ENCODE measurements at places on chromosomes 12 and 14. TPM values are rescaled to one million over a fixed set of nuclear protein-coding genes. Genes with fewer than 3 reads are reported as not detected.
A peak's percentile ranks its signal among the peaks of the same experiment; 100 is the strongest.

- peaks cover 15% of the 10 kb centered on the region for H3K27me3 ChIP-seq
- no peak overlapping the region for H3K4me3 ChIP-seq
- H3K4me1 ChIP-seq = no peaks in the 10 kb centered on the region
Measured at GRCh38 chr12:52247622-52248540, 14.8 kb downstream of the KRT7 start.

GRCh38 chr12:48890657-48891418, 25.2 kb upstream of the RND1 start:
- peaks cover 6% of the 10 kb centered on the region for H3K4me1 ChIP-seq
- peak; percentile 84 for DNase-seq
- no peak overlapping the region for H3K4me3 ChIP-seq
- H3K27me3 ChIP-seq = peaks cover 7% of the 10 kb centered on the region
- H3K27ac ChIP-seq = no peak overlapping the region

- no peak overlapping the region for H3K4me3 ChIP-seq
- DNase-seq = no peak
- H3K36me3 ChIP-seq = no peaks in the 10 kb centered on the region
- H3K27ac ChIP-seq = no peak overlapping the region
- peaks cover 8% of the 10 kb centered on the region for H3K27me3 ChIP-seq
- H3K4me1 ChIP-seq = no peaks in the 10 kb centered on the region
Measured at GRCh38 chr14:94486883-94487282, 10.9 kb upstream of the SERPINA9 start.

- DNase-seq = no peak
- no peak overlapping the region for H3K4me3 ChIP-seq
- H3K4me1 ChIP-seq = no peaks in the 10 kb centered on the region
- H3K27me3 ChIP-seq = no peaks in the 10 kb centered on the region
Measured at GRCh38 chr12:91417650-91418049, 235.0 kb upstream of the DCN start.

DNA sequence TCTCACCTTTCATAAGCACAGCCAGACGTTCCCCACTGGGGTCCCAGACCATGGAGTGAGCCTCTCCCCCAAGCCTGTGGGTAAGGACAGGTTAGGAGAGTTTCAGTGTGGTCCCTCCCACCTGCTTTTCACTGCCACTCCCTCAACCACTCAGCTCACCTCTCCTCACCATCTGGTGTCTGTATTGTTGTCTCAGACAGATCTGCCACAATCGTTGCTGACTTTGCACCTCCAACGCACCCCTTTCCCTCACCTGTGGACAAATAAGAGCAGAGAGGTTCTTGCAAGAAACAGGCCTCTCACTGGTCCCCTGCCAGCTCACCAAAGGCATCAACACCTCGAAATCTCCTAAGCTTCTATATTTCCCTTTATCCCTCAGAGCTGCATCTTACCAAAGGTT, 8.8 kb downstream of the MYG1 start:
- peaks cover 56% of the 10 kb centered on the region for H3K36me3 ChIP-seq
- peaks cover 14% of the 10 kb centered on the region for H3K4me1 ChIP-seq
- no peak overlapping the region for H3K4me3 ChIP-seq

DNA sequence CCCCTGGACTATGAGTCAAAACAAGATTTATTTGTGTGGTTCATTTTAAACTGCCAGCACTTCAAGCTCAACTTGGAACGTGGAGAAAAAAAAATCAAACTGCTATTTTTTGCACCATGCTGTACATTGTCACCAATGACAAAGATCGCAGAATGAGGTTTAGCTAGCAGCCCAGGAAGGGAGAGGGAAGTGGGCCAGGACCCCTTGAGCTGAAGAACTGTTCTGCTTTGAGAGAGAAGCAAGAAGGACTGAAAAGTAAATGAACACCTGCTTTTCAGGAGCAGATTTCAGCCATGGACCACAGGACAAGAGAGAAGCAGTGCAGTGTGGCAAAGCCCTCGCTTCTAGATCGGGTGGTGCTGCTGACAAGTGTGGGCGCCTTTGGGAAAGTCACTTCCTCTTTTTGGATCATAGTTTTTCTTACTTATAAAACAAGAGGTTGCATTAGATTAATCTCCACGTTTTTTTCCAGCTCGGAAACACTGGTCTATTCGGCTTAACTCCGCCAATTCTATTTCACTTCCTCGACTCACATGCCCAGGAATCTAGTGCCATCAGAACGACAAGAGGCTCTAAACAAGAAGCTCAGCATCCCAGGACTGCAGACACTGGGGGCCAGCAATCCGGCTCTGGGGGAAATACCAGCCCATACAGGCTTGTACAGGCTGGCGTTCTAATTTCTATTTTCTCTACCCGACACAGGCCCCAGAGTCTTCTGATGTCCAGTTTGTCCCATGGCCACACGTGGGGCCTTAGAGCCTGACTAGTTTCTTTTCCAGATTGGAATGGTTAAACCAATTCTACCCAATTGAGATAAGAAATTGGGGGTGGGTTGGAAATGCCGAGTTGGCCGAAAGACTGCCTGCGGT, 129.9 kb downstream of the CRACR2A start:
- DNase-seq = no peak
- no peak overlapping the region for H3K27ac ChIP-seq
- H3K36me3 ChIP-seq = peaks cover 9% of the 10 kb centered on the region

- peaks cover 18% of the 10 kb centered on the region for H3K4me1 ChIP-seq
- no peaks in the 10 kb centered on the region for H3K27me3 ChIP-seq
- H3K36me3 ChIP-seq = no peaks in the 10 kb centered on the region
- H3K4me3 ChIP-seq = no peak overlapping the region
- DNase-seq = no peak
Measured at GRCh38 chr12:49874142-49874897, 29.4 kb downstream of the FAIM2 start.

DNA sequence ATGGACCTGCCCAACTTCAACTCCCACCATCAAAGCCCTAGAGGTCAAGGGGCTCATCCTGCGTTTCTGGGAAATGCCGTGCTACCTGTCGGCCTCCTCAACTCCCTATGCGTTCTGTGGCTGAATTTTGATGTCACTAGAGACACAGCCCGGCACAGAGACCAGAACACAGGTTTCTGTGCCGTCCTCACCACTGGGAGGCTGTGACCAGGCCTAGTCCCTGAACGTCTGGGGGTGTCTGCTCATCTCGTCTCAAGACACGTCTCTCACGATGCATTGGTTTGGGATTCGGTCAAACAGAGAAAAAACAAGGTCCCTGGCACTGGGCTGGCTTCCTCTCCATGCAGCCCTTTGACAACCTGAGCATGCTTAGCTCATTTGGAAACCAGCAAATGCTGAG, 33.5 kb downstream of the SLC15A4 start:
- DNase-seq = no peak
- H3K4me3 ChIP-seq = no peak overlapping the region
- H3K36me3 ChIP-seq = peaks cover 22% of the 10 kb centered on the region

GRCh38 chr12:43540470-43540869, 11.5 kb downstream of the ADAMTS20 start:
- H3K27me3 ChIP-seq = no peaks in the 10 kb centered on the region
- H3K4me3 ChIP-seq = no peak overlapping the region
- no peaks in the 10 kb centered on the region for H3K36me3 ChIP-seq
- no peak for DNase-seq
- no peak overlapping the region for H3K27ac ChIP-seq

Gene FOXN4
- not detected for total RNA-seq

Gene TMEM119
- total RNA-seq = 0.18 TPM

Gene KRT72
- total RNA-seq = 0.09 TPM

All from K562 (cell line).